ENCODE measurements at places on chromosomes 4 and X.

DNA sequence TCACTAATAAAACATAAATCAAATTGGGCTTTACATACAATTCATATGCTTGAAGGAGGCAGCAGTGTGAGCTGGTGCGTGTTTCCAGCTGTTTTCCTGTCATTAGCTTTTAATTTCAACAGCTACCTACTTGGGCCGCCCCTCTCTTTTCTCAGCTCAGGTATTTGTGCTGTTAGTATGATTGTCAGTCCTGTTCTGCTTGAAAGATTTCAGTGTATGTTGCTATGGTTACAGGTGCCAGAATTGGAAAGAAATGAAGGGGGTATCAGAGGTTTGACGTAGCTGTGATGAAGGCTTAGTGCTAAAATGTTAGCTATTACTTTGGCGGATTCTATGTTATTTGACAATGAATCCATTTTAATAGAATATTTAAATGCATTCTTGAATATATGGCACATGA, 440.3 kb downstream of the ZIC3 start:
- DNase-seq, result no peak

DNA sequence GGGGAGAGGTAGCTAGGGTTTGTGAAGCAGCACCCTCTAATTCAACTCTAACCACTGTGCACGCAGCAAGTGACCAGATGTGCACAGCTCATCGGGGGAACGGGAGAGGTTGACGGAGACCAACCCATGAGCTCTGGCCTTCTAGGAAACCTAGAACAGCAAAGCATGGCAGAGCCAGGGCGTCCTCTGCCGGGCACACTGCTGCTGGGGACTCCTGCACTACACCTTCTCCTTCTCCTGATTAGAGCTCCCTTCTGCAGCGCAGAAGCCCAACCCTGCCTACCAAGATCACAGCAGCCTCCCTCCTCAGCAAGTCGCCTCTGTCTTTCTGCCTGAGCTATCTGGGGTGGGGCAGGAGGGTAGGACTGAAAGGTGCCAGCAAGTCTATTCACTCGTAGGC, 252.3 kb upstream of the PSAPL1 start:
- DNase-seq, result no peak

DNA sequence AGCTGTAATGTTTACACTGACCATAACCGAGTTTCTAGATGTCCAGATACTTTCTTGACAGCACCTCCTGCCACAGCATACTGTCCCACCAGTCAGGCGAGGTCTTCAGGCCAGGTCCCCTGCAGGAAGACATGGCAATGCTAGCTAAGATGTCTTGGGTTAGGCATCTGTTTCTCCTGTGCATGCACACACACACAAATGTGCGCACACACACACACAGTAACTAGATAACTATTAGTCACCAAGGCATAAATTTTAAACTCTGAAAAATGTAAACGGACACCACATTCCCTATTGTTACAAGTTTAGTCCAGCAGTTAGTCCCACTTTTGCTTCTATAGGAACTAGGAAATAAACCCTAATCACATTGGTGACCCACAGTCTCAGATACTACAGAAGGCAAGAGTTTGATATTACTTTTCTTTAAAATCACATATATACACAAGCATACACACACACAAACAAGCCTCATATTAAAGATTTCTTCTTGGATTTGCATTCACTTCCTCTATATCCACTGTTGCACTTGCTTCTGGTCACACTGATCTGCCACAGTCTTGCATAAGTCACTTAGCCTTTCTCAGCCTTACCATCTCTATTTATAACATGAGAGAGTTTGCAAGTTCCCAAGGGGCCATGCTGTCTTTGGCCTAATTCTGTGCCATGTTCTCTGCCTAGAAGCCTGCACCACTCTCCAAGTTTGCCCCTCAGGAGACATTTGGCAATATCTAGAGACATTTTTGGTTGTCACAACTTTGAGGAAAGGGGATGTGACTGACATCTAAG, 32.2 kb downstream of the IL21 start:
- no peak for DNase-seq

DNA sequence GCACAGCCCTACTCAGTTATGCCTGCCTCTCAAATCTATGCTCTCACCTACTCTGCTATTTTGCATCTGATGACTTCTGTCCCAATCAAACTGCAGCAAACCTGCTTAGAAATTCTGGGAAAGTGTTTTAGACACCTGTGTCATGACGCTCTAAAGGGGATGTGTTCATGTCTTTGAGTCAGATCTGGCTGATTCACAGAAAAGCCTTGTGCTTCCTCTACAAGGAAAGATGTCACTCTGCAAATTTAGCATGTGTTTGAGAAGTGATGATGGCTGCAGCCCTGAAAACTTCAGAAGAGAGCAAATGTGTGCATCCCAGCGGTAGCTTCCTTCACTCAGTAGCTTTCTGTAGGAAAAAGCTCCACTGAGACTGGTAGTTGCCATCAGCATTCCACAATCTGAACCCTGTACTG, 235.4 kb downstream of the MGST2 start:
- no peak for DNase-seq

DNA sequence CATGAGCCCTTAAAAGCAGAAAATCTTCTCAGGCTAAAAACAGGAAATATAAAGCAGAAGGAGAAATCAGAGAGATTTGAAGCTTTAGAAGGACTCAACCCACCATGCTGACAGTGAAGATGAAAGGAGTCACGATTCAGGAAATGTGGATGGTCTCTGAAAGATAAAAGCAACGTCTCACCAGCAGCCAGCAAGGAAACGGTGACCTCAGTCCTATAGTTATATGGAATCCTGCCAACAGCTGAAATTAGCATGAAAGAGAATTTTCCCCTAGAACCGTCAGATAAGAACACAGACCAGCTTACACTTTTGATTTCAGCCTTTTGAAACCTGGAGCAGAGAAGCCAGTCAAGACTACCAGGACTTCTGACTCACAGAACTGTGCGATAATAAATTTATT, 715.7 kb upstream of the HTR2C start:
- no peak for DNase-seq

Measured in activated CD8-positive, alpha-beta memory T cell treated with anti-CD3 and anti-CD28 coated beads for 4 hours (primary cell).